ENCODE measurements at places on chromosomes 12 and 14. TPM values are rescaled to one million over a fixed set of nuclear protein-coding genes. Genes with fewer than 3 reads are reported as not detected.

TMPRSS12 gene
- not detected for total RNA-seq

TROAP gene
- total RNA-seq, result 56.6 TPM

KRT2 gene
- total RNA-seq, result not detected

SP7 gene
- total RNA-seq, result not detected

DBX2 gene
- total RNA-seq, result not detected

SLC25A21 gene
- not detected for total RNA-seq

ACSM4 gene
- total RNA-seq, result not detected

- DNase-seq, result no peak
These were observed 50.7 kb upstream of the ATF7IP start for GRCh38 chr12:14314801-14315200.

- no peak for DNase-seq
These were observed 222.1 kb upstream of the HMGA2 start for GRCh38 chr12:65602253-65602609.

- no peak for DNase-seq
These were observed 226.6 kb downstream of the ETNK1 start for GRCh38 chr12:22851532-22851931.

- no peak for DNase-seq
These were observed 30.5 kb upstream of the CSRP2 start for GRCh38 chr12:76909290-76909689.

DNA sequence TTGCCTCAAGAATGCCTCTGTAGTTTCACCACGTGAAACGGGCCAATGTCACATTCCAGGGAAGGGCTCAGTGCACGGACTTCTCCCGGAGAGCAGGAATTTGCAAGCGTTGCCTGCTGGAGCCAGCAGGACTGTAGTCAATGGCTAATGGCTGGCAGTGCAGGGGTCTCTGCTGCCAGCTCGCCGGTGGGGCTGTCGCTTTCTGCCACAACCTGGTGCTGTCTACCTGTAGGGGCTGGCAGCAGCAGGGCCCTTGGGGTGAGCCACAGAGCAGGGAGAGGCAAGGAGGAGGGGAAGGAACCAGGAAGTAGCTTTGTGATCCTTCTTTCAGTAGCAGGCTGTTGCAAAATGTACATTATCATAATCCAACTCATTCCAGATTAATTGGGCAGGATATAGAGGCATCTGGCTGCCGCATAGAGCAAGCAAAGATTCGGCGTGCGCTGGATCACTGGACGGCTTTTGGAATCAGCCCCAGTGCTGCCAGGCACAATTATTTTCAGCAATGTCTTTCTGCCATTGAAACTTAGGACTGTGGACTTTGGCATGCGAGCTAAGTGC is 114.1 kb downstream of the PAPOLA start:
- no peak for DNase-seq

DNA sequence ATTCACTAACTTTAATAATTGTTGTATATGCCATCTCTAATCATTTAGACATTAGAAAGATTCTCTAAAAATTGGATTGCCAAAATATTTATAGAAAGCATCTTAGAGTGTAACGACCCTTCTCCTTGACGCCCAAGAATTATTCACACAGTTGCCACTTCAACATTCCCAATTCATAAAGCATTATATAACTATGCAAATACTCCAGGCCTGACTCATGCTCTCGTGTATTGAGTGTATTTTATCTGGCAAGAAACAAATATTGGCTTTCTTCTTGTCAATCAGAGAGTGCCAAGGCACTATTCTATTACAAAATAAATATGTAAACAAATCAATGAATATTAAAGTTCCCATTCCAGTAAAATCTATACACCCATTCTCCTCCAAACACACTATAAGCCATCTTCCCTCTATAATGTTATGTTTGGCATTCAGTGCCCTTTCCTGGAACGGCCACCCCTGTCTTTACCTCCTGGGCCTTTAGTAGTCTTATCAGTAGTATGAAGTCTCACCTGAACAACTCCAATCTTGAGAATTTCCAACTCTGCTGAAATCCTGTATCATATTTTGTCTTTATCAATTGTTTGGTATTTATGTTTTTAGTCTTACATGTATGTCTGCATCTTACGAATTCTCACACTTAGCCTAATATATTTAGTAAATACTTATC is 182.6 kb downstream of the PIK3C2G start:
- DNase-seq, result no peak

DNA sequence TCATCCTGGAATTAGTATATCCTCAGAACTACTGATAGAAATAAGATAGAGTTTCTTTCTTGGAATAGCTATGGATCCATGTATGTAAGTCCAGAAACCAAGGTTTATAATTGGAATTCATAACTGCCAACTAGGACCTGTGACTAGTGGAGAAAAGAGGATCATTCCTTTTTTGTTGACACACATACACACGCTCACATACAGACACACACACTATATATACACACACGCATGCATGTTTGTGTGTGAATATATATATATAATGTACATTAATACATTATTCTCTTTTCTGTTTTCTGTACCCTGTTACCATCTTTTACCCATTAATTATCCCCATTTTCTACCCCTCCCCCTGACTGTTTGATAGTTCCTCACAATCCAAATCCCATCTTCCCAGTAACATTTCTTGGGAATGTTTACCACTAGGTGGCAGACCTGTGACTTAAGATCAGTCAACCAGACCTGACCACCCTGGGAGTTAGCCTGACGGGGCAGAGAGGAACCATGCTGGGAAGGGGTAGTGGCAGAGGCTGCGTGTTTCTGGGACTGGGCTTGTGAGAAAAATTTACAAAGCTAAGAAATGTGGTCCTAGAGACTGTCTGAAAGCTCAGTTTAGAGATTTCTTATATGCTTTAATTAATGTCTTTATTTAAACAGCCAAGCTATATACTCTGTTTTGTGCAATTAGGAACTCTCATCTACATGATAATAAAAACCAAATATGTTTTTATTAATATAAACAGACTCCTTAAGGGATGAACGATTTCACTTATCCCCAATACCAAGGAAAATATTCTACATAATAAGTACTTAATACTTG is 308.0 kb downstream of the PPFIA2 start:
- DNase-seq, result no peak

DNA sequence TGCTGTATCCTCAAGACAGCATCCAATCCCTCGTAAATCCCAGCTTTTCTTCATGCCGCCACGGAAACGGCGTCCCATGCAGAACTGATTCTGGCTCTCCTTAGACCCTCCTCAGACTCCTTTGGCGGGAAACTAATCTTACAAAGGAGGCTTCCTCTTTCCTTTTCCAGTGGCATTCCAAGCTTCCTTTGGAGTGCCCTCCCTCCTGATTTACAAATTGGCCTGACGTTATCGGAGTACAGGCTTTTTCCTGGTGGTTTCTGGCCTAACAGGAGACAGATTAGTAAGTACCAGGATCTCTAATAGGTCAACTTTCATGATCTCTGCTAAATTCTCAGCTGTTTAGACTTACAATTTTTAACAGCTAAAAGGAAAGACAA is 1.3 kb upstream of the ZDHHC17 start:
- no peak for DNase-seq

GRCh38 chr14:89240414-89240813 is 176.6 kb downstream of the FOXN3 start:
- no peak for DNase-seq

GRCh38 chr12:132245521-132246101 is 83.8 kb downstream of the GALNT9 start:
- no peak for DNase-seq

- DNase-seq, result no peak
These were observed 975.1 kb downstream of the BCL11B start for GRCh38 chr14:98296895-98297294.

DNA sequence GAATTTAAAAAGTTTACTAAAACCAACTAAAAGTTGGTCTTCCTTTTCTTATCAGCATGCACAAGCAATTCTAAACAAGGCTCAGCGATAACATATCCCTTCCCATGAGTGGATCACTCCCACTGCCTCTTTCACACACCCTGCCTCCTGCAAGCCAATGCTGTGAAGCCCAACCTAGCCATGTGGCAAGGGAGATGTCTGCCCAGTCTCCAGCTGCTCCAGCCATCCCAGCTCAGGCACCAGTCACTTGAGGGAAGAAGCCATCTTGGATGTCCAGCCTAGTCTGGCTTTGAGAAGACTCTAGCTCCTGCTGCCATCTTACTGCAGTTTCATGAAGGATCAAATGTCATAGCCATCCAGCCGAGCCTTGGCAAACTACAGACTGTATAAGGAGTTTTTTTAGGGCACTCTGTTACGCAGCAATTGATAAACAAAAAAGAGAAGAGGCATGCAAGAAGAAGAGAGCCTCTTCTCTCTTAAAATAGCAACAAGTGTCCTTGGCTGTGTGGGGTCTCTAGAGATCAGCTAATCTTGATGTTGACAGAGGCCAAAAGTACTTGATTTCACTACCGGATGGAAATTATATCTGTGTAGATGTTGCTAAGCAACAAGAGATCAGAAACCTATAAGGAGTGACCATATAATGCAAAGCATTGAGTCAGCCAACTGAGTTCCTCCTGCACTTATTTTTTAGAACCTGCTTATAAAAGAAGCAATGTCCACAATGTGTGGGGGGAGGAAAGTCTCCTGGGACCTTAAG is 108.9 kb downstream of the PTCSC3 start:
- DNase-seq, result no peak
